ENCODE measurements at places on chromosomes 7 and 10.

DNA sequence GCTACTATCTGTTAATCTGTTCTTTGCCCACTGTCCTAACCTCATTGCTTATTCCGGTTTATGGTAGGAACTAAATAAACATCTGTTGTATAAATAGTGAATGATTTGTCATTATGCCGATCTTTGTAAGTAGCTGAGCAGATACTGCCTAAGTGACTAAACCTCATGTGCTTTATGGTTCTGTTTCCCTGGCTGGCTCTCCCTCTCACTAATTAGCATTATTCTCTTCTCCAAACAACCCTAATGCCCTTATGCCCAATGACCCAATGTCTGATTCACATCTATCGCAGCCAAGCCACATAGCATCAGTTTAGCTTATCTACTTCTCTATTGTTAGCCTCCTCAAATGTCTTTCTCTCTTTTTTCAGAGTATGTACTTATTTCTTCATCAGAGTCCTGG is 462.3 kb upstream of the POT1 start:
- DNase-seq: no peak

DNA sequence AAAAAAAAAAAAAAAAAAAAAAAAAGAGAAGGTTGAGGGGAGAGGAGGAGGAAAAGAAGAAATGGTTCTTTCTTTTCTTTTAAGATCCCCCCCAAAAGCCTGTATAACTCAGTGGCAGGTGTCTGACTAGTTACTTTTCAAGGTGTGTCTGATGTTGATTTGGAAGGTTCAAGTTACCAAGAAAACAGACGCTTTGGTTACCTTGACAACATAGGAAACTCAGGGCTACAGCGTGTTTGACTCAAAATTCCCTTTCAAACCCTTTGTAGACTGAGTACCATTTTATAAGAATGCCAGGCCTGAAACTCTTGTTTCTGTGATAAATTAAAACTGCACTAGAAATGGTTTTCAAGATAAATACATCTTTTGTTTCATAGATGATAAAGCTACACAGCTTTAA is 286.8 kb downstream of the SKIDA1 start:
- DNase-seq: no peak

DNA sequence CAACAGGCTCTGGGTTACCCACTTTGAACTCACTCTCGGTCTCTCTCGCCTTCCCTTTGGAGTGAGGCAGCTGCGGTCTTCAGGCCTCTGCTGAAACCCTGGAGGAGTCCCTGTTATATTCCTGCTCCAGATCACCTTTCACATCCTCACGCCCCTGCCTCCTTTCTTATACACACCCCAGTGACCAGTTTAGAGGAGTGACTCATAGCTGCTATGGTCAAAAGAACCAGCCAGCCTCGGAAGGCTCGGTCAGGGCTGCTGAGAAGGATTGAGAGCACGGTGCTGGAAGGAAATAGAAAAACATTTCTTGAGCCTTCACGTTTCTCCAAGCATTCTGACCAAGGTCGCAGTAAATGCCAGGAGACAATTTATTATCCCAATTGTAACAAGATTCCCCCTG is 28.3 kb upstream of the SVOPL start:
- DNase-seq: no peak

GRCh38 chr10:122323189-122323588 is 51.3 kb upstream of the PLEKHA1 start:
- no peak for DNase-seq

- no peak for DNase-seq
These were observed 78.2 kb downstream of the NKX6-2 start for GRCh38 chr10:132707776-132708171.

- no peak for DNase-seq
These were observed 45.7 kb downstream of the PITRM1 start for GRCh38 chr10:3126741-3127346.

- DNase-seq: no peak
These were observed 14.8 kb downstream of the ZSCAN25 start for GRCh38 chr7:99631295-99632109.

DNA sequence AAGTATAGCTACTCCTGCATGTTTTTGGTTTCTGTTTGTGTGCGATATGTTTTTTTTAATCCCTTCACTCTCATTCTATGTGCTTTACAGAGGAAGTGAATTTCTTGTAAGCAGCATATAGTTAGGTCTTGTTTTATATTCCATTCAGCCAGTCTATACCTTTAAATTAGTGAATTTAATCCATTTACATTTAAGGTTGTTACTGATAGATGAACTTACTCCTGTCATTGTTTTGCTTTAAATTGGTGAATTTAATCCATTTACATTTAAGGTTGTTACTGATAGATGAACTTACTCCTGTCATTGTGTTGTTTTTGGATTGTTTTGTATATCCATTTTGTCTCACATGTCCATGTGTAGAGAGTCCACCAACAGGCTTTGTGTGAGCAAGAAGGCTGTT is 11.1 kb downstream of the GIMAP8 start:
- no peak for DNase-seq

GRCh38 chr7:43198599-43199090 is 86.2 kb downstream of the HECW1 start:
- DNase-seq: no peak

DNA sequence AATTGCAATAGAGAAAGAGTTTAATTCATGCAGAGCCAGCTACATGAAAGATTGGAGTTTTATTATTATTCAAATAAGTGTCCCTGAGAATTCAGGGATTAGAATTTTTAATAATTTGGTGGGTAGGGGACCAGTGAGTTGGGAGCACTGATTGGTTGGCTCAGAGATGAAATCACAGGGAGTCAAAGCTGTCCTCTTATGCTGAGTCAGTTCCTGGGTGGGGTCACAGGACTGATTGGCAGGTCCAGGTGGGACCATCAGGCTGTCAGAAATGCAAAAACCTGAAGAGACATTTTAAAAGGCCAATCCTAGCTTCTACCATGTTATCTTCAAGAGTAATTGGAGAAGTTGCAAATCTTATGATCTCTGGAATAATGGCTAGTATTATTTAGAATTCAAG is 56.0 kb upstream of the KAT6B start:
- no peak for DNase-seq

DNA sequence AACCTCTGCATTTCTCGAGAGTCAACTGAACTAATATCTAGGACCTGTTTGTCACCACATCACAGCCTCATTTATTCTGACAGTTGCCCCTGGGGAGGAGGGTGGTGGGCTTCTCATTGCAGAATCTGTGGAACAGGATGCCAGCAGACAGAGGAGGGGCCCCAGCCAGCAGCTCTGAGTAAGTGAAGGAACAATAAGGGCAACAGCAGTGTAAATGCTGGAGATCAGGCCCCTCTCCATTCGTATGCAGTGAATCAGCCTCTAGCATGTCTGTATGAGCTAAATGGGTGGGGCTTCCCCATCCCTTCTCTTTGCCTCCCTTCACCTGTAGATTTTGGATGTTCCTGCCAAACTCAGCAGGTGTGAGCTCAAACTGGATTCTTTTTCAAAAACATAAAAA is 7.7 kb upstream of the CPVL start:
- no peak for DNase-seq

- DNase-seq: no peak
These were observed 9.2 kb downstream of the CPA2 start for GRCh38 chr7:130275826-130276297.

DNA sequence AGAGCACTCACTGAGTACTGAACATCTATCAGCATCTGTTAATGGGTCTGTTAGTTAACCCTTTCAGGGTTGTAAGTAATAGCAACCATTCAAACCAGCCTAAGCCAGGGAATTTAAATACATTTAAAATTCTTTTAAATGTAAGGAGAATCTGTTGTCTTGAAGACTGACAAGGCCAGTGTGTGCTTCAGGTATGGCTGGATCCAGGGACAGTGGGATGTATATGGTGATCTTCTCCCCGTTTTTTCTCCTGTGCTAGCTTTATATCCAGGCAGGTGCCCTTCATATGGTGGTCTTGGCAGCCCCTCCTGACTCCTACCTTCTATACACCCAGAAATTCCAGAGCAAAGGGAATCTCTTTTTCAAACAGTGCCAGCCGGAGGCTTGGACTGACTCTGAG is 46.6 kb upstream of the DAGLB start:
- DNase-seq: no peak

DNA sequence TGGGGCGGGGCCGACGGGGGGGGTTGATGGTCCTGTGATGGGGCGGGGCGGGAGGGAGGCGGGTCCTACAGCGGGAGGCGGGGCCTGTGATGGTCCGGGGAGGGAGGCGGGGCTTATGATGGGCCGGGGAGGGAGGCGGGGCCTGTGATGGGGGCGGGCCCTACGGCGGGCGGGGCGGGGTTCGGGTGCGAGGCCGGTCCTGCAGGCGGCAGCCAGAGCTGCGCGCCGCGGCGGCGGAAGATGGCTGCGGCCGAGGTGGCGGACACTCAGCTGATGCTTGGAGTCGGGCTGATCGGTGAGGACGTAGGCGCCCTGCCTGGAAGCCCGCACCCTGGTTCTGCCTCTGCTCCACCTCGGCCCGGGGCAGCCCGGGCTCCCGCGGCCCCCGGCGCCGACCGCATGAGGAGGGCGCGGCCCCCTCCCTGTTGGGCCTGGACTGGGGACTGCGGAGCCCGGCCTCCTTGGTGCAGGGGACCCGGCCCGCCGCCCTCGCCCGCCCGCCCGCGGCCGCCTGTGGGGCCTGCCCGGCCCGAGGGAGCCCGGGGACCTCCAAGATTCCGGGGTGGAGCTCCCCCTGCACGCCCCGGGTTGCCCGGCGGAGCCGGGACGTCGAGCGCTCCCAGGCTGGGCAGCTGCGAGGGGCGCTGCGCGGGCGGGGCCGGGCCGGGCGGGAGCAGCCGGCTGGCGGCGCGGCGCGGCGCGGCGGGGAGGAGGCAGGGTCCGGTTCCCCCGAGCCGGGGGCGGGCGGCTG is at the start of gene DENND10:
Gene DENND10 (plus strand): TSS at position 211 of the 751 bp plus-strand sequence. CDS start 30 bp downstream, at position 241.
- DNase-seq: peak; percentile 62
